H54 (cell line): ENCODE measurements at places on chromosomes 1 and 21.

- no peak for DNase-seq
Observed at GRCh38 chr1:245686006-245686405, 531.2 kb downstream of the KIF26B start.

GRCh38 chr1:21903638-21904453 is 33.3 kb downstream of the HSPG2 start:
- no peak for DNase-seq

GRCh38 chr1:150516616-150517015 is 1.1 kb downstream of the FALEC start:
- DNase-seq: no peak

DNA sequence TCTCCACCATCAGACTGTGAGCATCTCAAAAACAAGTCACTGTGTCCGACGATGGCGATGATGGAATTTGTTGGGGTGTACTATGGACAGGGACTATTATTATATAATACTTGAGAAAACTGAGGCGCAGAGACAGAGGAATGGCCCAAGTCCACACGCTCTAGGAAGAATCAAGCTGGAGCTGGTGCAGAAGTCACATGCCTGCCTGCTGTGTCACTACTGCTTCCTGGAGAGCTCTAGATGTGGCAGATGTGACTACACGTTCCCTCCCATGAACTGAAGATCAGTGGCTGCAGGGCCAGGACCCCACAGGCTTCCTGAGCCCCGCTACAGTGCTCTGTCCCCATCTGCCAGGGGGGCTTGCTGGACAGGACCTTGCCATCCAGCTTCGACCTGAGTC is 56.9 kb downstream of the TRABD2B start:
- DNase-seq: no peak

DNA sequence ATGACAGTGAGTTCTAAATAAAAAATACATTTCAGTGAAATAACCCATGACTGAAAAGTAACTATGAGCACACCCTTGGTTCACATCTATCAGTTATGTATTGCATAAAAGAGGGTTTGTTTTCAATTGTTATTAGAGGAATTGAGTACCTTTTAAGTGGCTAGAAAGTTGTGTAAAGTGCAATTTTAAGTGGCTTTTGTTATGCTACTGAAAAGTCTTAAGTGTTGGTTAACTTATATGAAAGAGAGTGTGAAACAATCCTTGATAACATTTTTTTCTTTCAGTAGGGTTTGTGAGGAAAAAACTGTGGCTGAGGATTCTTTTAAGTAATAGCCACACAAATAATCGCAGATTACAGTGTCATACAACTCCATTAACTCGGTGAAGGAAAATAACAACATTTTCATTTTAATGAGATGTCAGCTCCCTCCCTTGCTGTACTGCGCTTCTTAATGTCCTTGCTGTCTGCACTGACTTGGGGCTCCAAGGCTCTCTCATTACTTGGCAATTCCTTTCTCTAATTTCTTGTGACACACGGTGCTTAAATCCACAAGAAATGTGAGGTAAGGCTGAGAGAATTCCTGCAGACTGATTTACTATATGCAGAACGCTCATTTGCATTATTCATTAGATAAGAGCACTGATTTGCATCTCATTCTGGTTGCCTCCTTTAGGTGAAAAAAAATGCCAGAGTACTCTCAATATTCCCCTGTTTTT is 40.6 kb downstream of the NTNG1 start:
- no peak for DNase-seq

- no peak for DNase-seq
Observed at GRCh38 chr1:185040408-185040735, 5.0 kb upstream of the RNF2 start.

DNA sequence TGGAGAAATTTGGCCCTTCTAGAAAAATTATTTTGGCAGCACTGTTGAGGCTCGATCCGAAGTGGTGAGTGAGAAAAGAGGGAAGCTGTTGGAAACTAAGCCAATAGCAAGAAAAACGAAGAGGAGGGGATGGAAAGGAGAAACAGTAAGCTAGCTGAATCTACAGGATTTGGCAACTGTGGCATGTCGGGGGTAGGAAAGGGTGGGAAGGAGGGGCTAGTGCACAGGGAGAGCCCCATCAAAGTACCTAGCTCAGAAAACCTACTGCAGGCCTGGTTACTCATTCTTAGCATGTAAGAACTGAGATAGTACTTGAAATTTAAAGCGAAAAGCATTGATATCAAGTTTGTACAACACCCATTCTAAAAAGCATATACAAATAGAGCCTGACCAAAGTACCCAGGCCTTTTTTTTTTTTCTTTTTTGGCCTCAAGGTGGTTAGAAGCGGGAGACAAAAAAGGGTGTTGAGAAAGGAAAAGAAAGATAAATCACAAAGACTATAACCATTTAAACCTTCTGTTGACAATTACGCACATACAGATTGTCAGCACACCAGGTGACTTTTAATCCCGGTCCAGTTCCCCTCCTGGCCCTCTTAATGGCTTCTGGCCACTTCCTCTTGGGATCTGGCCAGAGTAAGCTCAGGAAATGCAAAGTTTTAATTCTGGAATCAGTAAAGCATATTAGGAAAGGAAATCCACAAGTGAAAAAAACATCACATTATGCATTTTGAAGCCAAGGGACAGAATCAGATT is 50.4 kb downstream of the SLC16A1 start:
- no peak for DNase-seq

- no peak for DNase-seq
Observed at GRCh38 chr1:13725714-13726175, 25.8 kb downstream of the PRDM2 start.

- DNase-seq: no peak
Observed at GRCh38 chr1:83746234-83746633, 252.7 kb downstream of the TTLL7 start.

- no peak for DNase-seq
Observed at GRCh38 chr1:27736252-27736651, 10.5 kb downstream of the FAM76A start.

- no peak for DNase-seq
Observed at GRCh38 chr1:229296541-229296941, 25.6 kb downstream of the RAB4A start.

- no peak for DNase-seq
Observed at GRCh38 chr1:93749487-93749886, 67.8 kb upstream of the BCAR3 start.
